ENCODE measurements at places on chromosomes 3 and 15. TPM values are rescaled to one million over a fixed set of nuclear protein-coding genes. Genes with fewer than 3 reads are reported as not detected.

DNA sequence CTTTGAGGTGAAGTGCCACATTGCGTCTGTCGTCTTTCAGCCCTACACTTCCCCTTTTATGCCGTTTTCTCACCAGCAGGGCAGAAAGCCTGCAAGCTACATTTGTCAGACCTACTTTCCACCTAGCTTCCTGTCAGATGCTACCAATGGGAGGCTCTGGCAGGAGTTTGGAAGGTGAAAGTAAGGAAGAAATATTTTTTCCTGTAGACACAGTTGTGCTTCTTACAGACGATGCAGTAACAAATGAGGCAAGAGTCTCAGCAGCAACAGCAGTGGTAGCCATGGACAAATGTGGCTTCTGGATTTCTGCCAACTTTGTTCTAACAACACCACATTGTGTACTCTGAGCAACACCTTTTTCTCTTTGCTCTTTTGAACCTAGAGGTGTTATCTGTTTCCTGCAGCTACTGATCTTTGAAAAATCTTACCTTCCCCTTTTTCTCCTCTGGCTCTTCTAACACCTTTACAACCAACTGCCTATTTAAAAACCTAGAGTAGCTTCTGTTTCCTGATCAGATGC lies 70.6 kb upstream of the STT3B start:
- H3K27ac ChIP-seq: no peak overlapping the region
- H3K4me3 ChIP-seq: no peak overlapping the region
- no peaks in the 10 kb centered on the region for H3K4me1 ChIP-seq
- no peak for DNase-seq
- no peaks in the 10 kb centered on the region for H3K27me3 ChIP-seq

DNA sequence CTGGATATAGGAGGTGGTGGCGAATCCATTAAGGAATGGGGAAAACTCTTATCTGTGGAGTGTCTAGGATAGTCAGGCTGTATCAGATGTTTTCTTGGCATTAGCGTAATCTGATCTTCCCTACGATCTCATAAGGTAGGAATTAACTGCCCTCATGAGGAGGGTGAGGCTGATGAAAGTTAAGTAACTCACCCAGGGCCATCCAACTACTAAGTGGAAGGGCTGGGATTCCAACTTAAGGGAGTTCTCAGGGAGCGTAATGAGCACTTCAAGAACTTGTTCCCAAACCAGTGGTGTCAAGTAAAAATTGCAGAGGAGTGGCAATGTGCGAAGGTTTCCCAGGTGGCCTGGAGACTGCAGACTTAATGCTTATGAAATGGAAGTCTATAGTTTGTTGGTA lies 55.9 kb upstream of the OSBPL11 start:
- no peak overlapping the region for H3K4me3 ChIP-seq
- no peak for DNase-seq
- no peaks in the 10 kb centered on the region for H3K36me3 ChIP-seq
- H3K4me1 ChIP-seq: no peaks in the 10 kb centered on the region
- H3K27ac ChIP-seq: no peak overlapping the region

GRCh38 chr3:147649475-147649874 lies 240.3 kb downstream of the ZIC1 start:
- H3K4me1 ChIP-seq: peaks cover 3% of the 10 kb centered on the region
- no peaks in the 10 kb centered on the region for H3K36me3 ChIP-seq
- no peak overlapping the region for H3K27ac ChIP-seq
- H3K4me3 ChIP-seq: no peak overlapping the region

DNA sequence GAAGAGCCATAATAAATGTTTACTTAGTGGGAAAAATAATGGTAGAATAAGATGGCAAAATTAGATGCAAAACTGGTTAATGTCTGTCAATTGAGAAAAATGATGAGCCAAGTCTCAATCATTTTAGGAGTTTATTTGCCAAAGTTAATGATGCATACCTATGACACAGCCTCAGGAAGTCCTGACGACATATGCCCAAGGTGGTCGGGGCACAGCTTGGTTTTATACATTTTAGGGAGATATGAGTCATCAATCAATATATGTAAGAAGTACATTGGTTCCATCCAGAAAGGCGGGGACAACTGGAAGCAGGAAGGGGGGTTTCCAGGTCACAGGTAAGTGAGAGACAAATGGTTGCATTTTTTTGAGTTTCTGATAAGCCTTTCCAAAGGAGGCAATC lies 31.5 kb downstream of the CLEC3B start:
- H3K27ac ChIP-seq: no peak overlapping the region
- no peaks in the 10 kb centered on the region for H3K36me3 ChIP-seq
- DNase-seq: no peak
- H3K4me1 ChIP-seq: peaks cover 67% of the 10 kb centered on the region

DNA sequence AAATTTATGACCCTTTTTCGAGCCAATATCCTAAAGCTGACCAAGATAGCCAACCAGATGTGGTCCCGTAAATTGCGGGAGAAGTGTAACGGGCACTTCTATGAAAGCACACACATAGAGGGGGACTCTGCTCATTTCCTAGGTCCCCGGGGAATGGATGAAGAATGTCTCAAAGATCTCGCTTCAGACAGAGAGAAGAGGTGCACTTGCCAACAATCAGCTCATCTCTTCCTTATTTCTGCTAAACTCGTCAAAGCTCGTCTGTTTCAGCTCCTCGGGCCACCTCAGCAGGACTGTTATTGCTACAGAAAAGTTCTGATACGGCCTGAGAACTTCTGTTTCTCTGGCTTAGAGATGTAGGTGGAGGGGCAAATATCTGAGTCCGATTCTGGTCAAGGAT lies 71.8 kb downstream of the TM2D3 start:
- H3K27me3 ChIP-seq: no peaks in the 10 kb centered on the region
- no peak for DNase-seq
- H3K4me3 ChIP-seq: no peak overlapping the region
- H3K4me1 ChIP-seq: no peaks in the 10 kb centered on the region
- H3K36me3 ChIP-seq: no peaks in the 10 kb centered on the region

Gene GOLGA6D
- total RNA-seq: not detected

Measured in thoracic aorta (tissue), 2 donors.